ENCODE measurements at places on chromosomes 6 and 20. TPM values are rescaled to one million over a fixed set of nuclear protein-coding genes. Genes with fewer than 3 reads are reported as not detected.

Gene CNKSR3
- 0.20 TPM for total RNA-seq

Gene RFX6
- total RNA-seq = not detected

Gene TNFRSF21
- 0.44 TPM for total RNA-seq

Gene CRISP3
- not detected for total RNA-seq

Gene UBD
- total RNA-seq = not detected

Gene YIPF3
- total RNA-seq = 80.0 TPM

Gene REV3L
- 27.6 TPM for total RNA-seq

Gene HRH3
- total RNA-seq = not detected

GRCh38 chr6:109508166-109508860 lies 25.3 kb upstream of the ZBTB24 start:
- no peak overlapping the region for H3K4me3 ChIP-seq
- no peak for DNase-seq
- no peak overlapping the region for H3K27ac ChIP-seq
- H3K4me1 ChIP-seq = no peaks in the 10 kb centered on the region
- no peaks in the 10 kb centered on the region for H3K36me3 ChIP-seq

GRCh38 chr6:137641474-137642077 lies 147.4 kb upstream of the OLIG3 start:
- no peak overlapping the region for H3K4me3 ChIP-seq
- DNase-seq = peak; percentile 41
- no peak overlapping the region for H3K27ac ChIP-seq
- H3K36me3 ChIP-seq = no peaks in the 10 kb centered on the region
- no peaks in the 10 kb centered on the region for H3K27me3 ChIP-seq
- no peaks in the 10 kb centered on the region for H3K4me1 ChIP-seq

DNA sequence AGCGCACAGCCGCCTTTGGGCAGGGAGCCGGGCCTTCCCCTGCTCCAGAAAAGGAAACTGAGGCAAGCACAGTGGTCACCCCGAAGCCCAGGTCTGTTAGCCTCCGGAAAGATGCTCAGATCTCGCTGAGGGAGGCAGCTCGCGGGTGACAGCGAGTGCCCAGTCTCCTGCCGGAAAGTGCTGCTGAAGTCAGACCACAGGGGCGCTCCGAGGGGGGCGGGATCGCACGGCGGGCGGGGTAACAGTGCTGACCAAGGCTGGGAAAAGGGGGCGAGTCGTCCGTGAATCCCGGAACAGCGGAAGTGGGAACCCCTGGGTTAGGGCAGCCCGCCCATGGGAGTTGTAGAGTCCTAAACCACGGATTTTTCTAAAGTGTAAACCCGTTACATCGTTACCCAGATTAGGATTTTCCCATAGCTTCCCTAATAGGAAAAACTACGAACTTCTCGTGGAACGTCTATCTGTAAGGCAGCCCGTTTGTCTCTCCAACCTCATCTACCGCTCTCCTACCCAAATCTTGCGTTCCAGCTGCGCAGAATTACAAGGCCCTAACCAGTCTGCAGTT lies 504 bp downstream of the VPS16 start:
- peak overlapping the region; percentile 63 for H3K4me3 ChIP-seq
- peaks cover 14% of the 10 kb centered on the region for H3K36me3 ChIP-seq
- H3K27me3 ChIP-seq = no peaks in the 10 kb centered on the region
- H3K4me1 ChIP-seq = peaks cover 35% of the 10 kb centered on the region

- H3K27ac ChIP-seq = no peak overlapping the region
- no peaks in the 10 kb centered on the region for H3K4me1 ChIP-seq
- no peak for DNase-seq
Measured at GRCh38 chr6:107870381-107870780, 46.3 kb upstream of the SCML4 start.

GRCh38 chr6:21587961-21588480 lies 5.5 kb upstream of the SOX4 start:
- H3K4me1 ChIP-seq = peaks cover 19% of the 10 kb centered on the region
- H3K27ac ChIP-seq = no peak overlapping the region
- DNase-seq = peak; percentile 41
- no peaks in the 10 kb centered on the region for H3K27me3 ChIP-seq
- H3K36me3 ChIP-seq = no peaks in the 10 kb centered on the region

DNA sequence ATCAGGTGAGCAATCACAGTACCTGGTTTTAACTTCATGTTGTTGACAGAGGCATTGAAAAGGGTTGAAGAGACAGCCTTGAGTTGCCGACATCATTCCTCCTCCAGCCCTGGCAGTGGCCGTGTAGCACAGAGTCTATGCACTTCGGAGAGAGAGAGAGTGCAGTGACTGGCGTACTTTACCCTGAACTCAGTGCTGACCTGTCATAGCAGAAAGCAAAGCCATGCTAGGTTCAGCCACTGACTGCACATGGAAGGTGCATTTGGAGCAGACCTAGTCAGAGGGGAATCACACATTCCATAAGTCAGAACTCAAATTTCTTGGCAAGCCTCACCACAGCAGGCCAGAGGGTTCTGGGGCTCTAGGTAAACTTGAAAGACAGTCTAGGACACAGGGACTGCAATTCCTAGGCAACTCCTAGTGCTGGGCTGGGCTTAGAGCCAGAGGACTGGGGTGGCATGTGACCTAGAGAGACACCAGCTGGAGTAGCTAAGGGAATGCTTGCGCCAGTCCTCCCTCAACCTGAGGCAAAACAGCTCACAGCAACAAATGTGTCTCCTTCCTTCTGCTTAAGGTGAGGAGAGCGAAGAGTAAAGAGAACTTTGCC lies 69.1 kb downstream of the ELOVL4 start:
- H3K36me3 ChIP-seq = no peaks in the 10 kb centered on the region
- H3K4me1 ChIP-seq = no peaks in the 10 kb centered on the region
- no peak overlapping the region for H3K4me3 ChIP-seq
- no peak overlapping the region for H3K27ac ChIP-seq
- DNase-seq = no peak
- no peaks in the 10 kb centered on the region for H3K27me3 ChIP-seq

DNA sequence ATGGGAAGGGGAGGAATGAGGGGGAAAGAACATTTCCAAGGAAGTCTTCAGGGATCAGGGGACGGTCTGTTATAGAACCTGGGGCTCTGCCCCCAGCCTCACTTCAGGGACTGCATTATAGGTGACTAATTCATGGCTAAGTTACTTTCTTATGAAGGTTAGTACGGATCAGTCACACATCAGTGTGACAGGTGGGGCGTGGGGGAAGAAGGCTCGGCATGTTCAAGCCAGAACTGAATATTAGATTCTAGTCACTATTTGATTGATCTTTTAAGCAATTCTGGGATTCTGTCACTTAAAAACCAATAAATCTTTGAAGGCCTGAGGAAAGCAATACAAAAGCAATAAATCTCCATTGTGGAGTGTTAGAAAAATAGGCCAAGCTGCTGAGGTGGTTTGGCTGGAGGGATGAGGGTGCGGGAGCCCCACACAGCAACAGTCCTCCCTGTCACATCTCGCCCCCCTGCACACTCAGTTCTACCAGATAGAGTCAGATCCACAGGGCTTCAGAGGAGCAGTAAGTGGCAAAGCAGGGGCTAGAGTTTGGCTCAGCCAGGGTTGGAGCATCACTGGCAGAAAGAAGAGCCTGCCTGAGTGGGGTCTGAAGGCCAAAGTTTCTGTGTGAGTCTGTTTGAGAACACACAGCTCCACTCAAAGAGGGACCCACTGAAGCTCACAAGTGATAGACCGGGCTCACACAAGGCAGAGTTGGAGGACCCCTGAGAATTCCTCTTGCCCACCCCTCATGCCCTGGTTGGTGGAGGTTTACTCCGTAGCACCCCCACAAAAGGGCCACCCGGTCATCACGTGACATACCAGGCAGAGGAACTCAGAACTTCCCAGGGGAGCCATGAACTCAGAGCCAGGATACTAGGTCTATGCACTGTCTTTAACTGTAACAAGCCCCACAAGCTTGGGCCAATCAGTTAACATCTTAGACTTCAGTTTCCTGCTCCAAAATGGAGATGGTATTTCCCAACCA lies 728.3 kb upstream of the CHD6 start:
- no peak for DNase-seq
- no peaks in the 10 kb centered on the region for H3K4me1 ChIP-seq
- H3K36me3 ChIP-seq = no peaks in the 10 kb centered on the region
- H3K4me3 ChIP-seq = no peak overlapping the region
- H3K27me3 ChIP-seq = no peaks in the 10 kb centered on the region

- peaks cover 2% of the 10 kb centered on the region for H3K27me3 ChIP-seq
- no peak for DNase-seq
- no peaks in the 10 kb centered on the region for H3K4me1 ChIP-seq
- H3K27ac ChIP-seq = no peak overlapping the region
- no peaks in the 10 kb centered on the region for H3K36me3 ChIP-seq
Measured at GRCh38 chr6:160129881-160130615, 8.4 kb downstream of the SLC22A1 start.

GRCh38 chr6:106250953-106251352 lies 74.6 kb downstream of the ATG5 start:
- no peaks in the 10 kb centered on the region for H3K27me3 ChIP-seq
- DNase-seq = no peak
- H3K36me3 ChIP-seq = no peaks in the 10 kb centered on the region
- H3K4me1 ChIP-seq = no peaks in the 10 kb centered on the region
- H3K4me3 ChIP-seq = no peak overlapping the region
- H3K27ac ChIP-seq = no peak overlapping the region

DNA sequence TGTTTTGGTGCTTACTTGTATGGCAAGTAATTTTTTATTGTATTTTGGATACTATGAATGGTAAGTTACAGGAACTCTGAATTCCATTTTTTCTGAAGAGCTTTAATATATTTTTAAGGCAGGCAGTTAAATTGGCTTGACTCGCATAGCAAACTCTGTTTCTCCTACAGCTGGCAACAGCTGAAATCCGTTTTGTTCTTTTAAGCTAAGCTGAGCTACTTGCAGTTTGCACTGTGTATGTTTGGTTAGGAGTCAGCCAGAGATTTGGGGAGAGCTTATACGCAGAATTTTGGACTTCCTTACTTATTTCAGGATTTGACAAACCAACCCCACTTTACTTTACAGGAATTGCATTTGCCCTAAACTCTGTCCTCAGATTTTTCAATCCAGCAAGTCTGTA lies 179.1 kb downstream of the COL19A1 start:
- H3K4me1 ChIP-seq = no peaks in the 10 kb centered on the region
- DNase-seq = no peak
- H3K27ac ChIP-seq = no peak overlapping the region
- no peaks in the 10 kb centered on the region for H3K27me3 ChIP-seq

GRCh38 chr6:162736961-162737360 lies 9.2 kb downstream of the PACRG start:
- no peak overlapping the region for H3K27ac ChIP-seq
- H3K4me1 ChIP-seq = peaks cover 3% of the 10 kb centered on the region
- no peaks in the 10 kb centered on the region for H3K36me3 ChIP-seq
- H3K27me3 ChIP-seq = no peaks in the 10 kb centered on the region

- no peaks in the 10 kb centered on the region for H3K36me3 ChIP-seq
- H3K27me3 ChIP-seq = no peaks in the 10 kb centered on the region
- H3K4me3 ChIP-seq = no peak overlapping the region
- H3K27ac ChIP-seq = no peak overlapping the region
- H3K4me1 ChIP-seq = no peaks in the 10 kb centered on the region
Measured at GRCh38 chr6:134437376-134437775, 119.5 kb upstream of the SGK1 start.

GRCh38 chr20:38203981-38204357 lies 38.9 kb upstream of the TGM2 start:
- no peak overlapping the region for H3K4me3 ChIP-seq
- no peak overlapping the region for H3K27ac ChIP-seq
- H3K4me1 ChIP-seq = no peaks in the 10 kb centered on the region
- no peak for DNase-seq
- no peaks in the 10 kb centered on the region for H3K27me3 ChIP-seq
- H3K36me3 ChIP-seq = no peaks in the 10 kb centered on the region

GRCh38 chr6:24825130-24825630 lies 26.5 kb upstream of the ARMH2 start:
- DNase-seq = no peak
- peaks cover 95% of the 10 kb centered on the region for H3K36me3 ChIP-seq
- H3K4me3 ChIP-seq = no peak overlapping the region
- no peaks in the 10 kb centered on the region for H3K27me3 ChIP-seq
- no peak overlapping the region for H3K27ac ChIP-seq

DNA sequence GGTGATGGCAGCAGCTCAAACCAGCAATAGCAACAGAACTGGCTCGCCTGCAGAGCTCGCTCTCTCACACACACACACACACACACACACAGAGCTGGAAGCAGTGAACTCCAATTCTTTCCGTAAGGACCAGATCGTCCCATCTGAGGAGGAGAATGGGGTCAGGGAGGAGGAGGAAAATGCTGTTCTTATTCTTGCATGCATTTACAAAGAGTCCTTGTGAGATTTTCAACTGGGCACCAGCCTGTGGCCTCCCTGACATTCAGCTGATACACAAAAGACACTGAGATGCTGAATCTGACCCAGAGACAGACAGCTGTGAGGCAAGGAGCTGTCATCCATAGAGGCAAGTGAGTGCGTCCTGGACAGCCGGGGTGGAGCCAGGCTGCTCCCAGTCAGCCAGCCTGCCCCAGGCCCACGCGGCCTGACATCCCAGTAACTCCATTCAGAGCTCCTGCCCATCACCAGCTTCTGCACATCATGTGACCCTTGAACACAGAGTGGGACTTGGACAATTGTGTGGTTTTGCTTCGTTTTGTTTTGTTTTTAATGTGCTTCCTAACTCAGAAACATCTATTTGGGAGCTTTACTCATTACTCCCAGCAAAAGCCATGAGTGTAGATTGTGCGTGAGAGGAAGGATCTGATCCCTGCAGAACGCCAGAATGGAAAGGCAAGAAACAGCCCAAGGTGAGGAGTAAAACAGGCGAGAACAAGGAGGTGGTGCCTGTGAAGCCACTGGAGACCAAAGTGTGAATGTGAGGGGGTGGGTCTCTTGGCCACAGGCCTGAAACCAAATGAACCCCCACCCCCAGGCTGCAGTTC lies 2.1 kb downstream of the SERPINB9 start:
- peaks cover 32% of the 10 kb centered on the region for H3K36me3 ChIP-seq
- H3K4me1 ChIP-seq = peaks cover 24% of the 10 kb centered on the region
- peak overlapping the region; percentile 42 for H3K27ac ChIP-seq
- H3K4me3 ChIP-seq = peak overlapping the region; percentile 94
- no peaks in the 10 kb centered on the region for H3K27me3 ChIP-seq

GRCh38 chr20:51456511-51457509 lies 85.7 kb downstream of the NFATC2 start:
- no peaks in the 10 kb centered on the region for H3K27me3 ChIP-seq
- H3K4me1 ChIP-seq = peaks cover 21% of the 10 kb centered on the region
- H3K36me3 ChIP-seq = peaks cover 72% of the 10 kb centered on the region
- no peak overlapping the region for H3K4me3 ChIP-seq
- no peak overlapping the region for H3K27ac ChIP-seq
